ENCODE measurements at places on chromosomes 12 and 14. TPM values are rescaled to one million over a fixed set of nuclear protein-coding genes. Genes with fewer than 3 reads are reported as not detected.

- DNase-seq, result no peak
Observed at GRCh38 chr14:69046476-69046860, 67.4 kb upstream of the ACTN1 start.

DNA sequence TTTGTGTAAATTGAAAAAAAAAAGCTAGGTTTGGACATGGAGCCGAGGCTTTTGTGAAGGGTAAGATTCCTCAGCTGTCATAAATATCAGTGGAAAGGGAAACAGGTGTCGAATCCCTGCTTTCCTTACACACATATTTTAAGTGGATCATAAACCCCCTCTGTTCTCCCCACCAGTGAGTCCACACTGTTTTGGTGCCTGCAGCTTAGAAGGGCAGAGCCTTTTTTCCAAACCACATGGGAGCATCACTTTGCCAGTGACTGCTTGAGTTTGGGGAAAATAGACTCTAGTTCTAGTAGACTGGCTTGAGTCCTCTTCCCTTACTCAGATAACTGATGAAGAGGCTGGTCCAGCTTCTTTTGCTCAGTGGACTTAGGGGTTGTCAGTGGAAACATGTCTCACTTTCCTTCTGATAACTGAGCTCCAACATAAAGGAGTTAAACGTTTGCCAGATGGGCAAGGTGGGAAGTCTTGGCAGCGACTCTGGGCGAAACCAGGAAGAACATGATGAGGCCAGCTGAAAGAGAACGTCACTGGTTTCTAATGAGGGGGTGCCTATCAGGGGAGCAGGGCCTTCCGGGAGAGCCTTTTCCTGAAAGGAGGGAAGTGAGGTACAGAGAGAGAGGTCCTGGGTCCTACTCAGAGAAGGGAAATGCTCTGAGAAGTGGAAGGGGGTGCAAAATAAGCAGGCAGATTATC is 168.1 kb upstream of the PARP11 start:
- DNase-seq, result no peak

The SEC23A gene
- 66.5 TPM for total RNA-seq

The FAM181A gene
- not detected for total RNA-seq

The DRAM1 gene
- 1.8 TPM for total RNA-seq

- DNase-seq, result no peak
Observed at GRCh38 chr12:105955976-105956375, 182.8 kb downstream of the NUAK1 start.

DNA sequence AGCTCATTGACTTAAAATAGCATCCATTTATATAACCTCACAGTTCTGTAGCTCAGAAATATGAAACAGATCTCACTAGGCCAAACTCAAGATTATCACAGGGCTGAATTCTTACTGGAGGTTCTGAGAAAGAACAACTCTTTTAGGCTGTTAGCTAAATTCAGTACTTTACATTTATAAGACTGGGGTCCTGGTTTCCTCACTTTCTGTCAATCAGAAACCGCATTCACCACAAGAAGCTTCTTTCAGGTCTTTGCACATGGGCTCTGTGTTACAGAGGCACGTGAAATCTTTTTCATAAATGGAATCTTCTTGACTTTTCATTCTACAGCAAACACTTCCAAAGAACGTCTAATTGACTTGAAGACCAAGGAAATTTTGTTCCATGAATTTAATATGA is 876.3 kb upstream of the FOXG1 start:
- DNase-seq, result no peak

- no peak for DNase-seq
Observed at GRCh38 chr12:72872238-72872887, 600.2 kb downstream of the TRHDE start.

- DNase-seq, result no peak
Observed at GRCh38 chr12:26818201-26818600, 14.8 kb downstream of the ITPR2 start.

DNA sequence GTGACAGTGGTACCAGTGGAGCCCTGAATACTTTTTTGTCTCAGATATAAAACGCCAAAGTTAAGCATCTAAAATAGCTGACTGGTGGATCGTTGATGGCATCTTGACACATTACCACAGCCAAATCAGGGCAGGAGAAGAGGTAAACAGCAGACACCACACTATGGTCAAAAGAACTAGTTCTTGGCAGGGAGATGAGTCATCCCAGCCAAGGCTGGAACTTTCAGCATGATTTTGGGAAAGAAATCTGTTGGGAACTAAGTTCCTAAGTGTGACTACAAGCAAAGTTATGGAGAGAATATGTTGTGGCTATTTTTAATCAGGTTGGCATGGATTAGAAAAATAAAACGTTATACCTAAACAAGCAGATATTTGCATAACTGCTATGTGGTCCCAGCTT is 36.9 kb downstream of the LGR5 start:
- no peak for DNase-seq

GRCh38 chr14:90703841-90704737 is 112.1 kb downstream of the TTC7B start:
- DNase-seq, result no peak

DNA sequence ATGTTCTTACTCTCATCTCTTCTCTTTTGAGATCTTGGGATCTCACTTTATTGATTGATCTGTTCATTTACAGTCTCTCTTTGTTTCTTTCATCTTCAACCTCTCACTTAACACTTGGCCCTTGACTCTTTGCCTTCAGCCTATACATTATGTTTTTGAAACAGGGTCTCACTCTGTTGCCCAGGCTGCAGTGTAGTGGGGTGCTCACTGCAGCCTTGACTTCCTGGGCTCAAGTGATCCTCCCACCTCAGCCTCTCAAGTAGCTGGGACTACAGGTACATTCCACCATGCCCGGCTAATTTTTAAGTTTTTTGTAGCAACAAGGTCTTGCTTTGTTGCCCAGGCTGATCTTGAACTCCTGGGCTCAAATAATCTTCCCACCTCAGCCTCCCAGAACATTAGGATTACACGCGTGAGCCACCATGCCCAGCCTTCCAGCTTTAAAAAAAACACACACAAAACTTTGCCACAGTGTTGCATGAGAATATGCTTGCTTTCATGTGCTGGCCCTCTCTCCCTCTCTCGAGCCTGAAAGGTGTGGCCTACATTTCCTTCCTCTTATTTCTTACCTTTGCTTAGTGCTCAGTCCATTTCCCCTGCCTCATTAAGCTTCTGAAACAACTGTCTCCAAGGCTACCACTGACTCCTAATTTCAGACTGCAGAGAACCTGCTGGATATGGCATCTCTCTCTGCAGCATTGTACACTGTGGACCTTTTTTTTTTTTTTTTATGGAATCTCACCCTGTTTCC is 9.9 kb downstream of the DIP2B start:
- DNase-seq, result no peak

Measured in T-helper 17 cell (primary cell).